ENCODE measurements at places on chromosomes 4 and X.

GRCh38 chr4:176339936-176340761, 20.4 kb downstream of the SPCS3 start:
- no peak for DNase-seq

- DNase-seq, result no peak
These were observed 18.0 kb upstream of the PDZD4 start for GRCh38 chrX:153848325-153848724.

GRCh38 chrX:31200430-31200829, 128.6 kb upstream of the FTHL17 start:
- no peak for DNase-seq

- DNase-seq, result no peak
These were observed 78.6 kb upstream of the BOD1L1 start for GRCh38 chr4:13706120-13706519.

DNA sequence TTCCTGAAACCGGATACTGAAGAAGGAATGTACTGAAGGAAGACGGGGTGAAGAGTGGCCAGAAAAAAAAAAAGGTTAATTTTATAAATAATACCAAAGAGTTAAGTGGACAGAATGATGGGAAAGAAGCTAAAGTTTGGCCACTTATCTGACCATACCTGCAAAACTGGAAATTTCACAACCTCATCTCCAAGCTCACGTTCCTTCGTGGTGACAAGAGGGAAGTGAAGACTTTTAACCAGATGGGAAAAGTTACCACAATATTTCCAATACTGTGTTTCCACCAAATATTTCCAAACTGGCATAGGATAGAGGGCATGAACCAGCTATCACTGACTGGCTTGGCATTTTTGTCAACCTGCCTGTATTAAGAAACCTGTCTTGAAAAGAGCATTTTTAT, 56.4 kb downstream of the MAML3 start:
- no peak for DNase-seq

DNA sequence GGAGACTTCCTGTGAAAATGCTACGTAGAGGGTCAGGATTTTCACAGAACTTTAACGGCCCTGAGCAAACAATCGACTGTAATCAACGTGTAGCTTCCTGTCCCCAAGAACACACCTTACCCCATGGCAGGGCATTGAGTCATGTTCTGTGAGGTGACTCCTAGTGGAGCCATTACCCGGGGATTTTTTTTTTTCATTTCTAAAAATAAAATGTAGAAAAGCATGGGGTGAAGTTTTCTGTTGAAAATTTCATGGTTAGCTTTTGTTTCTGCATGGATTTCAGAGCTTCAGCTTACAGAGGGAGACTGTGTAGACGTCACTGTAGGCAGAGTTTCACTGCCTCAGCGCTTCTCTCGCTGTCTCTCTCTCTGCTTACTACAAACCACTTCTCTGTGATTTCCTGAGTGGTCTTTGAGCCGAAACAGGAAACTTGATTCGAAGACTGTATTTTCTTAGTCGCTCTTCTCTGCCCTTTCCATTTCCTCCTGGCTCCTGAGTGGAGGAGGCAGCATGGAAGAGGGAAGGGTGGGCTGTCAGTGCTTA, 111.7 kb downstream of the NFKB1 start:
- DNase-seq, result no peak

DNA sequence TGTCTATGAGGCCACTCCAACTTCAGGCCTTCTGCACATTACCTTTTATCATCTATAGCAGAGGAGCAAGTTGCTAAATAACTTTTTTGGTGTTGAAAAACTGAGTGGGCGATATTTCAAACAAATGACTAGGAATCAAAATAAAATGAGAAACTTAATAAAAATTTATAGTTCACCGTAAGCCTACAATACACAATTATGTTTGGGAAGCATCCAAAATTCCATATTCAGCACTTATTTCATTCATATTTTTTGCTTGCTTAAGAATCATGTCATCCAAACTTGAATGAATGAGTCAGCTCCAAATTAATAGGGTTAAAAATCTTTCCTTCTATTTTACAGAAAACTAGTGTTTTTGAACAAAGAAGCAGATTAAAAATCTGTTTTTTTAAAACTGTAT, 119.1 kb downstream of the SH3RF1 start:
- DNase-seq, result no peak

DNA sequence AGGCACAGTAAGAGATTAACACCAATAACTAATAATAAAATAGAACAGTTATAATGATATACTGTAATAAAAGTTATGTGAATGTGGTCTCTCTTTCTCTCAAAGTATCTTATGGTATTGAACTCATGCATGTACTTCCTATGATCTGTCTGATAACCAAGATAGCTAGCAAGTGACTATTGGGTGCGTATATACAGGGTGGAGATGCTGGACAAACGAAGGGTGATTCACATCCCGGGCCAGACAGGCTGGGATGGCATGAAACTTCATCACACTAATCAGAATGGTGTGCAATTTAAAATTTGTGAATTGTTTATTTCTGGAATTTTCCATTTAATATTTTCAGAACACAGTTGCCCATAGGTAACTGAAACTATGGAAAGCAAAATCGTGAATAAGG, 96.8 kb downstream of the PHEX start:
- no peak for DNase-seq

DNA sequence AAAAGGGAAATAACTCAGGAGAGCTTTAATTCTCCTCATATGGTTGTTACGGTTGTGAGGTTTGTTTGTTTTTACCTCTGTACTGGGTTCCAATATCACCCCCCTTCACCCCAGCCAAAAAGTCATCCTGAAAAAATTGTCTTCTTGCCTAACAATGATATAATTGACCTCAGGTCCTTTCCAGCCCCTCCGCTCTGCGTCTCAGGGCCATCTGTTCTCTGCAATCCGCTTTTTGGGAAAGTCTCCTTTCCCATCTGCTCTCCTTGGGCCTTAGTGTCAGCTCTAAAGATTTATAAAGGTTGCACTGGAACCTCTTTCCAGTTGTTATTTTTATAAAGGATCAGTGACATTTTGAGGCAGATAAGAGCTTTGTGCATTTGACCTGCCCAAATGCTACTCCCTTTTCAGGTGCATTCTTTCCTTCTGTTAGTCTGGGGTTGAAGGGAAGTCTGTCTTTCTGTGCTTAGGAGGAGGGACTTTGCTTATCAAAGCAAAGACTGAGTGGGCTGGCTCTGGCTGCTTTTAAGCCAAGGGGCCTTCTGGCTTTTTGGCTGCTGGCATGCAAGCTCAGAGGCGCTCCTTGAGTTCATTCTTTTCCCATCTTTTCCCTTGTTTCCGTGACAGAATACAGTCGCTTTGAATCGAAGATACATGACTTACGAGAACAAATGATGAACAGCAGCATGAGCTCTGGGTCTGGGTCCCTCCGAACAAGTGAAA, 34.1 kb downstream of the DLG3 start:
- no peak for DNase-seq

DNA sequence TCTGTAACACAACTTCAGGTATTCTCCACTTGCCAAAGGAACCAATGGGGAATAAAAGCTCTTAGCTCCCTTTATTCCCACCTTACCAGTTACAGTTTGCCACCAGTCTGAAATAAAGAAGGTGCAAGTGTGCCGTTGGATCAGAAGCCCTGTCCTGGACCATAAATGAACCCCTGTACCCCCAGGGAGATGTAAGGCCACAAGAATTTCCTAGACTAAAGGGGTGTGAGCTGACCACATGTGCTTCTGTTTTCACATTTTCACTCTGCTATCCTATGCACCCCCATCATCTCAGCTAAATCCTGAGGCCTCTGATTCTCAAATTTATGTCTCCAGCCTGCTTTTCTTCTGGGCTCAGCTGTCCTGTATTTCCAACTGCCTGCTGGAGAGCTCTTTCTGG, 221.2 kb downstream of the SPRY1 start:
- no peak for DNase-seq

DNA sequence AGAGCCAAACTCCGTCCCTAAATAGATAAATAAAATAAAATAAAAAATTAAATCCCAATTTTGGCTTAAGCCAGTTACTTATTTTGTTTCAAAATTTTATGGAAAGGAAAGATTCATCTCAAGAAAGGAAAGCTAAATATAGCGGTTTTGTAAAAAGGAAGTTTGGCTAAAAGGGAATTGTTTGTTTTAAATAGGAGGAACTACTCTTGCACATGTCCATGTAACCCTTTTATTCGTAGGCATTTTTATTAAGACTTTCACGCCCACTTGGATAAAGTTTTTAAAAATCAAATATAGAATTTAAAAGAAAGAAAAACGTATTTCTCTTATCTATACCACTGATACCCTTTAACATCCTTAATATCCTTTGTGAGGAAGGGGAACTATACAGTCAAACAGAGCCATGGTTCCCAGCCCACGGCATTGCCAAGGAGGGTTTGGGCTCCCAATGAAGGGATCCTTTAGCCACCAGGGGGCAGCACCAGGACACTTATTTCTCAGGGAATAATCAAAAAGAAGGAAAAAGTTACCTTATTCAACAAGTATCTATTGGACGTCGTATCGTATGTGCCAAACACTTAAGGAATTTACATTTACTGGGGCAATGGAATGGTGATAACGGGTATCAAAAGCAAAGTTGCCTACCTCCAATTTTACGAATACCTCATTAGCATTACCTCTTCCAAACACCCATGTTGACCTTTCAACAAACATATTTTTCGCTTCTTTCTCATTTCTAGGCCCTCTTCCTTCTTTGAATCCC, 27.7 kb downstream of the CDKN2AIP start:
- DNase-seq, result peak; percentile 96

GRCh38 chr4:98662055-98662453, 3.6 kb upstream of the TSPAN5 start:
- no peak for DNase-seq

GRCh38 chrX:65528705-65529340, 5.8 kb downstream of the LAS1L start:
- peak; percentile 89 for DNase-seq

GRCh38 chrX:34350561-34351335, 218.6 kb upstream of the FAM47A start:
- DNase-seq, result no peak

GRCh38 chrX:95145848-95146490, 1472.0 kb downstream of the FAM133A start:
- no peak for DNase-seq

DNA sequence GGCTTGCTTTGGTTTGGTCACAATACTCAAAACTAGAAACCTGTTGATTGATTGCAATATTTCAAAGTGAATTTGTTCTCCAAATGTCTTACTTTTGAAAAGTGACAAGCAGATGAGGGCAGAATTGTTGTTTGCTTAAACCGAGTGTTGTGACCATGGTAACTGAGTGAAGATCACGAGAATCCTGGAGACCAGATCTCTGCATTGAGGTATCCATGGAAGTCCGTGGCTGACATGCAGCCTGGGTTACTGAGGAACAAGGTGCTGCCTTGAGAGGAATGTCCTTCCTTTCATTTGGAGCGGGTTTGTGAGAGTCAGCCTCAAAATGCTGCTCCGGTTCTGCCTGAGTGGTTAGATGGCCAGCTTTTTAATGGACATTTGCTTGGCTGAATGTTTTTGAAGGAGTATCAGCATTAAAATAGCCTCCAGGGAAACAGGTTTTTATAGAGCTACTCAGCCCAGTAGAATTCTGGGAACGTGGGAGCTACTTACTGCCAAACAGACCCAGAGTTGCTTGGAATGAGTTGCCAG, 31.3 kb downstream of the NYX start:
- DNase-seq, result no peak

DNA sequence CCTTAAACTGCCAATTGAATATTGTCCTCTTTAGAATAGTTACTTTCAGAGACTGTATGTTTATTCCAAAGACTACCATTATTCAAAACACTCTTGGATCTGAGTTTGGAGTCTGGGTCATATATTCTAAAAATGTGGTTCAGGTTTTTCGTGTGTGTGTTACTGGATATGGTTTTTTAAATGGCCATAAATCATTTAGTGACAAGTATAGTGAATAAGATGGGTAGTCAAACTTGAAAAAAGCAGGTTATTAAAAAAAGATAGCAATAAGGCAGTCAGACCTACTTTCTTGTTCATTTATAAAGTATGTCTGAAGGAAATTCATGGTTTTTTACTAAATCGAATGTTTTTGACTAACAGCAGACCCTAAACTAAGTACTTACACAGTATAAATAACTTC, 59.3 kb downstream of the DCK start:
- DNase-seq, result no peak

DNA sequence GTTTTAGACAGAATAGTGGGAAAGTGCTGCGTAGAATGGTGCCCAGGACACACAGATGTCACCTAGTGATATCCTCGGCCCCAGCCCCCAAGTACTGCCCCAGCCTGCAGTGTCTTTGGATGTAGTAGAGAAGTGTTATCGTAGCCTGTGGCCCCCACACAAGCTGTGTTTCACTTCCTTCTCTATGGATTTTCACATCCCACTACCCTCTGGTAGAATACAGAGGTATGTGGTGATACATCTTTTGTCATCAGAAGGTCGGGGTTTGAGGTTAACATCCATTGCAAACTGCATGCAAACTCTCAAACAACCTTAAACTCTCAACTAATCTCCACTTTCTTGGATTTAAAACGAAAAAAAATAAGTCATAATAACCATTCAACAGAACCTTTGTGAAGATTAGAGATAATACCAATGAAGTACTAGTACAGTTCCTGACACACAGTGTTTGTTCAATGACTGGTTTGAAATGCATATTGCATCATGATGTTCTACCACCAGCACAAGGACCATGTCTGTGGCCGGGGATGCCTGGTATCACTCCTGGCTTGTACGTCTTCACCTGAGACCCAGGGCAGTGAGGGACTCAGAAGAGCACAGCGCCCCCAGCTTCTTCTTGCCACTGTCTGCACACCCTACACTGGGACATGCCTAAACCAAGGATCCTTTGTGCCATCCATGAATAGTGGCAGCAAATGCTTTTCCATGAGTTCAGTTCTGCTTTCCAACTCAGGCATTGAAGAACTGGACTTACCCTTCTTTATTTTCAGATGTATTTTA, 267.3 kb downstream of the DCTD start:
- DNase-seq, result no peak

DNA sequence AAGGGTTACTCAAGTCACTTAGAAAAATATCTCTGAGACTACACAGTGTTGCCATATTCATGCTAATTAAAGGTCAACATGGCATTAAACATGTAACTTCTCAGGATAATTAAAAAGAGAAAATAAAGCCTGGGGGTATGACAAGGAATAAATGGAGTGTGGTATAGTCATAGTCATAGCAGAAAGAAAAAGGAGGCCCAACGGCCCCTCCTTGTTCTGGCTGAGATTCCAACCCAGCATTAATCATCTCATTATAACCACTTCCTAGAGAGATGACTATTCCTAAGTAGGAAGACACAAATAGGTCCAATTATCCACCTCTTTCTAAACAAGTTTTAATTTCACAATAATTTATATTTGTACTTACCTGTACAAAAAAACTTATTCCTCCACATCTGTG, 778.4 kb upstream of the AADAT start:
- no peak for DNase-seq

- no peak for DNase-seq
These were observed 40.1 kb upstream of the SCML1 start for GRCh38 chrX:17697191-17697590.

- DNase-seq, result no peak
These were observed 42.7 kb downstream of the NHSL2 start for GRCh38 chrX:71953391-71953790.

GRCh38 chr4:108926781-108927180, 163.9 kb upstream of the ETNPPL start:
- DNase-seq, result no peak
